ENCODE measurements at places on chromosomes 12 and 14. TPM values are rescaled to one million over a fixed set of nuclear protein-coding genes. Genes with fewer than 3 reads are reported as not detected.
A peak's percentile ranks its signal among the peaks of the same experiment; 100 is the strongest.

DNA sequence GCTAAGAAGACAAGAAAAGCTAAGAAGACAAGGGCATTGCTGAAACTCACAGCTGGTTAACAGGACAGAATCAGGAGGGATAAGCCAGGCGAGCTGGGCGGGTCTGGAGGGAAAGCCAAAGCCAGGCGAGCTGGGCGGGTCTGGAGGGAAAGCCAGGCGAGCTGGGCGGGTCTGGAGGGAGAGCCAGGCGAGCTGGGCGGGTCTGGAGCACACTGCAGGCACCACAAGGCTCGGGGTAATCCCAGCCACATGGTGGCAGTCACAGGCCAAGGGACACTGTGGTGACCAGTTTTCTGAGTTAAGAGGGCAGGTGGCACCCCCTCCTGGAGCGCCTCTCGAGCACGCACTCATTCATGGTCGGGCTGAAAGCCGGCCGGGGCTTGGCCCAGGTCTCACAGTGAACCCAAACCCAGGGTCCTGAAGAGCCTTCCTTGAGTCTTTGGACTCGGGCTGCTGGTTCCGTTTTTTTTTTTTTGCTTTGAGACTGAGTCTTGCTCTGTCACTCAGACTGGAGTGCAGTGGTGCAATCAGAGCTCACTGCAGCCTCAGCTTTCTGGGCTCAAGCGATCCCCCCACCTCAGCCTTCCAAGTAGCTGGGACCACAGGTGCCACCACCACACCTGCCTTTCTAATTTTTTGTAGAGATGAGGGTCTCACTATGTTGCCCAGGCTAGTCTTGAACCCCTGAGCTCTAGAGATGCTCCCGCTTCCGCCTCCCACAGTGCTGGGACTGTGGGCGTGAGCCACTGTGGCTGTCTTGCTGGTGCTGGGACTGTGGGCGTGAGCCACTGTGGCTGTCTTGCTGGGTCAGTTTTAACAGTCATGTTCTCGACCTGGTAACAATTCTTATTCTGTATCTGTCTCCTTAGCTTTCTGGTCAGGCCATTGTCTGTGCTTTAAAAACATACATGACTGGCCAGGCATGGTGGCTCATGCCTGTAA is 40.2 kb downstream of the HSP90AA1 start:
- peak; percentile 92 for DNase-seq

- DNase-seq, result no peak
These were observed 8.7 kb downstream of the DRAM1 start for GRCh38 chr12:101885912-101886561.

DNA sequence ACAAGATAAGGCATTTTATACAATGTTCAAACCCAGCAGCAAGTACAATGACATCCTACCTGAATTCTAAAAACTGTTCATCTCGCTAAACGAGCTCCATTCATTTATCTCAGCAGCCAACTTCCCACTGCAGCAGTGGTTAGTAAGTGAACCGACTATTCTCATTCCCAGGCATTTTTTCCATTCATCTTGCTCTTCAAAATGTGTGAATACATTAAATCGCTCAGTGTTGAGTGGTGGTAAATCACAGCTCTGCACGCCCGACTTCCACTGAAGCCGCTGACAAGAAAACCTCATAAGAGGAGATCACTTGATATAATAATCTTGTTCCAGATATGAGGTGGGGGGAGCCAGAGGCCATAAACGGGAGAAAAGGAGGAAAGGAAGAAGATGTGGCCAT is 746.2 kb upstream of the USP15 start:
- DNase-seq, result no peak

GRCh38 chr14:24401810-24402702 is 3.3 kb downstream of the NYNRIN start:
- DNase-seq, result no peak

The TAS2R10 gene
- total RNA-seq, result 1.3 TPM

GRCh38 chr12:25585021-25585523 is 32.0 kb upstream of the LMNTD1 start:
- peak; percentile 84 for DNase-seq

The KRT6B gene
- total RNA-seq, result not detected

All from breast epithelium (tissue), 4 donors.